ENCODE measurements at places on chromosomes 4 and X. TPM values are rescaled to one million over a fixed set of nuclear protein-coding genes. Genes with fewer than 3 reads are reported as not detected.

- H3K4me3 ChIP-seq: no peak overlapping the region
- H3K27me3 ChIP-seq: peaks cover 28% of the 10 kb centered on the region
- DNase-seq: no peak
- H3K36me3 ChIP-seq: no peaks in the 10 kb centered on the region
- H3K4me1 ChIP-seq: peaks cover 22% of the 10 kb centered on the region
- no peak overlapping the region for H3K27ac ChIP-seq
These were observed 26.5 kb upstream of the TSR2 start for GRCh38 chrX:54413753-54414152.

PAGE5 gene
- total RNA-seq: 1.5 TPM

GRCh38 chr4:51930557-51930956, 87.6 kb downstream of the DCUN1D4 start:
- H3K36me3 ChIP-seq: no peaks in the 10 kb centered on the region
- peaks cover 15% of the 10 kb centered on the region for H3K27me3 ChIP-seq
- H3K4me1 ChIP-seq: no peaks in the 10 kb centered on the region
- no peak overlapping the region for H3K27ac ChIP-seq
- no peak overlapping the region for H3K4me3 ChIP-seq

SPANXA2 gene
- total RNA-seq: not detected

SLC4A4 gene
- total RNA-seq: 0.06 TPM

SPATA18 gene
- total RNA-seq: 0.44 TPM

GRCh38 chrX:9518051-9518450, 53.2 kb downstream of the TBL1X start:
- H3K4me1 ChIP-seq: peaks cover 34% of the 10 kb centered on the region
- DNase-seq: no peak
- peaks cover 27% of the 10 kb centered on the region for H3K36me3 ChIP-seq
- no peak overlapping the region for H3K4me3 ChIP-seq

Measured in activated naive CD8-positive, alpha-beta T cell treated with anti-CD3 and anti-CD28 coated beads for 36 hours (primary cell).